Common myeloid progenitor, CD34-positive (primary cell): ENCODE measurements at places on chromosomes 6 and 20.

DNA sequence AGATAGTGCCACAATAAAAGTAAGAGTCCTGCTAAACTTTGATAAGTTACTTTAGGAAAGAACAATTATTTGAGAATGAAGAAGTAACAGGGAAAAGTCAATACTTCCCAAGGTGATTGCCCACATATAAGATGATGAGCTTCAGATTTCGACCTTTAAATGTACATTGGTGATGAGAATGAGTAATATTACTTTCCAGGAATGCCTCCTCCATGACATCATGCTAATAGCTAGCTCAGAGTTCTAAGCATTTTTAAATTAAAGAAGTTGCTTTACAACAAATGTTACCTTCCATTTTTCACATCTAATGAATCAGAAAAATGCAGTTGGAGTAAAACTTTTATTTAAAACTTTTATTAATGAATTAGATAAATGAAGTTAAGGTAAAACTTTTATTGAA lies 22.5 kb upstream of the OPN5 start:
- no peak for DNase-seq

- no peak for DNase-seq
Measured at GRCh38 chr6:148497257-148497656, 154.6 kb downstream of the SASH1 start.

DNA sequence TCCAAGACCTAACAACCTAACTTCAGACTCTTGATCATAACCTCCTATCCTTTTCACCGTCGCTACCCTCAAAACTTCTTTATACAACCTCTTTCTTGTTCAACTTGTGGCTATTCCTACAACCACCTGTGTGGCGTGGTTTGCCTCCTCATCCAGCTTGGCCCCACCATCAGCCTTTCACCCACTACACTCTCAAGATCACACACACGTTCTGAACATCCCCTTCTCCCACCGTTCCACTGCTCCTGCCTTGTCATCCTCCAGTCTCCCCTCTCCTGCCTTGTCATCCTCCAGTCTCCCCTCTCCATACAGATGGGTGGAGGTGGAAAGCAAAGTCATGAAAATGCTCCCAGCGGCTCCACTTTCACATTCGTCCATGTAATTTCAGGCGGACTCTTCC lies 14.0 kb downstream of the MAK start:
- DNase-seq = no peak

DNA sequence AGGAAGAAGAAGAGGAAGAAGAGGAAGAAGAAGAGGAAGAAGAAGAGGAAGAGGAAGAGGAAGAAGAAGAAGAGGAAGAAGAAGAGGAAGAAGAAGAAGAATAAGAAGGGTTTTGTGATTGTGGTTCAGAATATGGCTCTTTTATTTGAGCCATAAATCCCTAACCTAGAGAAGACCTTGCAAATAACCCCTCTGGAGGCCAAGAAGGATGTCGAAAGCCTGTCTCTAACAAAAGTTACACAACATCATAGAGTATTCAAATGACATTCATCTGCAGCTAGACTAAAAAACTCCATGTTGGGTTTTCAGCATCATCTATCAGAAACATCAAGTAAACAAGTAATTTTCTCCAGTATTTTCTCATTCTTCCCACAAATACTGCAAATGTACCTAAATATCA lies 100.9 kb downstream of the RNASET2 start:
- DNase-seq = no peak

- no peak for DNase-seq
Measured at GRCh38 chr6:113416170-113416569, 441.0 kb upstream of the MARCKS start.
